CD4-positive, alpha-beta T cell (primary cell): ENCODE measurements at places on chromosomes 1 and 21.

GRCh38 chr1:191876631-191877030 is 281.6 kb upstream of the RGS18 start:
- H3K27ac ChIP-seq: no peak overlapping the region
- H3K4me1 ChIP-seq: no peaks in the 10 kb centered on the region
- H3K27me3 ChIP-seq: no peaks in the 10 kb centered on the region

- H3K4me3 ChIP-seq: no peak overlapping the region
- no peaks in the 10 kb centered on the region for H3K4me1 ChIP-seq
Measured at GRCh38 chr21:28949318-28949717, 43.4 kb downstream of the LTN1 start.

- peaks cover 6% of the 10 kb centered on the region for H3K4me1 ChIP-seq
- H3K36me3 ChIP-seq: no peaks in the 10 kb centered on the region
- no peak overlapping the region for H3K4me3 ChIP-seq
- H3K27ac ChIP-seq: no peak overlapping the region
- DNase-seq: no peak
- no peaks in the 10 kb centered on the region for H3K27me3 ChIP-seq
Measured at GRCh38 chr1:240465531-240465940, 146.4 kb downstream of the GREM2 start.

DNA sequence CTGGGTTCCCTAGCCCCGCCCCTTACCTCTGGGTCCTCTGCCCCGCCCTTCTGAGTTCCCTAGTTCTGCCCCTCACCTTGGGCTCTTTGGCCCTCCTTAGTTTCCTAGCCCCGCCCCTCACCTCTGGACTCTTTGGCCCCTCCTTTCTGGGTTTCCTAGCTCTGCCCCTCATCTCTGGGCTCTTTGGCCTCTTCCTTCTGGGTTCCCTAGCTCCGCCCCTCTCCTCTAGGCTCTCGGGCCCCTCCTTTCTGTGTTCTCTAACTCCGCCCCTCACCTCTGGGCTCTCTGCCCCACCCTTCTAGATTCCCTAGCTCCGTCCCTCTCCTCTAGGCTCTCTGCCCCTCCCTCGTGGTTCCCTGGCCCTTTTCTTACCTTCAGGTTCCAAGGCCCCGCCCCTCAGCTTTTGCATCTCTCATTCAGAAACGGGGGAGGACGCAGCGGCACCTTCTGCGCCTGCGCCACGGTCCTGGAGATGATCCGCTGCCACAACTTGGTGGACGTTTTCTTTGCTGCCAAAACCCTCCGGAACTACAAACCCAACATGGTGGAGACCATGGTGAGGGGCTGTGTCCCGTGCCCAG is 88.5 kb downstream of the PTPRU start:
- H3K4me3 ChIP-seq: no peak overlapping the region
- no peaks in the 10 kb centered on the region for H3K36me3 ChIP-seq
- H3K27me3 ChIP-seq: peaks cover under 1% of the 10 kb centered on the region
- DNase-seq: no peak

DNA sequence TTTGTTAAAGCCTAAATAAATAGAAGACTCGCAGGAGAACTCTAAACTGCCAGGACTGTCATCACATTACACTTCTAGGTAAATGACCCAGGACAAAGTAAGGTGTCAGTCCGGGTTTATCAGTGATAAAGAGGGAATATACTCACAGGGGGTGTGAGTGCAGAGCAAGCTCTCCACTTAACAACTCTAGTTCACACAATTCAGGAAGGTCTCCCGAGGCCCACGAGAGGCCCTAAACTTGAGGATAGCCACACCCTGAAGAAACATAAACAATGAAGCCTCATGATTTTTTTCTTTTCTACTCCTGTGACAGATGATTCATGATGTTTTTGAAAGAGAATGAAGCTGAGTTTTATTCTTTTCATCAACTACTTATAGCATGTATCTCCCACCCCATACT is 65.6 kb upstream of the EXO1 start:
- H3K27ac ChIP-seq: no peak overlapping the region
- H3K4me1 ChIP-seq: no peaks in the 10 kb centered on the region
- H3K36me3 ChIP-seq: no peaks in the 10 kb centered on the region
- DNase-seq: no peak

- peaks cover 4% of the 10 kb centered on the region for H3K36me3 ChIP-seq
- peaks cover 51% of the 10 kb centered on the region for H3K4me1 ChIP-seq
- no peaks in the 10 kb centered on the region for H3K27me3 ChIP-seq
- no peak overlapping the region for H3K4me3 ChIP-seq
- H3K27ac ChIP-seq: no peak overlapping the region
Measured at GRCh38 chr1:25795211-25795610, 4.8 kb upstream of the SELENON start.

DNA sequence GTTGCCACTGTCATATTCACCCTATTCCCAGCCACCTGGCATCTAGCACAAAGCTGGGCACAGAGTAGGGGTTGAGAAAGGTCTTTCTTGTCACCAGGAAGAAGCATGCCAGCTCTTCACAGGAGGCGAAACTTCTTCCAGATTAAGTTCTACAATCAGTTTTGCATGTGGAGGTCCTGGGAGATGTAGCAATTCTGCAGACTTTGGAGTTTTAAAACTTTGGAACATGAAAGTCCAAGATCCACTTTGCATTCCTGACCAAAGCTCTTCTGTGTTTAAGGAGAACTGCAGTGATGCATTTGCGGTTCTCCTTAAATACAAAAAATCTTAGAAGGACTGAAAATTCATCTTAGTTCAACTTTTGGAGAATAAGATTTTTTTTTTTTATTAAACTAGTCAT is 258.5 kb upstream of the USP24 start:
- no peak overlapping the region for H3K27ac ChIP-seq
- H3K36me3 ChIP-seq: no peaks in the 10 kb centered on the region
- peaks cover 7% of the 10 kb centered on the region for H3K27me3 ChIP-seq
- H3K4me1 ChIP-seq: no peaks in the 10 kb centered on the region
- DNase-seq: no peak

DNA sequence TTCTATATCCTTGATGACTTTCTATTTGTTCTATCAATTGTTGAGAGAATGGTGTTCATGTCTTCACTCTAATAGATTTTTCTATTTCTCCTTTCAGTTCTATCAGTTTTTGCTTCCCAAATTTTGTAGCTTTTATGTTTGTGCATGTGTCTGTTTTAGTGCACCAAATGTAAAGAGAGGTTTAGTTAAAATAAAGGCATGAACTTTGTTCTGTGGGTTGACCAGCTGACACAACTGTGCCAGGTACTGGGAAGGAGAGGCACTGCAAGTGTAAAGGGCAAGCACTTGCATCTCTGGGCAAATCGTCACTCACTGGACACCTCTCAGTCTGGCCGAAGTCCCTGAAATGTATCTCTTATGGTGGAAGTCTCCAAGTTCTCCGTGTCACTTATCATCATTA is 38.6 kb upstream of the ABCD3 start:
- no peak overlapping the region for H3K27ac ChIP-seq
- no peak for DNase-seq
- H3K27me3 ChIP-seq: no peaks in the 10 kb centered on the region
- no peaks in the 10 kb centered on the region for H3K36me3 ChIP-seq
- no peak overlapping the region for H3K4me3 ChIP-seq
- H3K4me1 ChIP-seq: peaks cover 5% of the 10 kb centered on the region

GRCh38 chr1:38093569-38094520 is 47.3 kb upstream of the POU3F1 start:
- DNase-seq: no peak
- H3K27me3 ChIP-seq: peaks cover 7% of the 10 kb centered on the region
- no peaks in the 10 kb centered on the region for H3K36me3 ChIP-seq
- H3K4me1 ChIP-seq: no peaks in the 10 kb centered on the region

DNA sequence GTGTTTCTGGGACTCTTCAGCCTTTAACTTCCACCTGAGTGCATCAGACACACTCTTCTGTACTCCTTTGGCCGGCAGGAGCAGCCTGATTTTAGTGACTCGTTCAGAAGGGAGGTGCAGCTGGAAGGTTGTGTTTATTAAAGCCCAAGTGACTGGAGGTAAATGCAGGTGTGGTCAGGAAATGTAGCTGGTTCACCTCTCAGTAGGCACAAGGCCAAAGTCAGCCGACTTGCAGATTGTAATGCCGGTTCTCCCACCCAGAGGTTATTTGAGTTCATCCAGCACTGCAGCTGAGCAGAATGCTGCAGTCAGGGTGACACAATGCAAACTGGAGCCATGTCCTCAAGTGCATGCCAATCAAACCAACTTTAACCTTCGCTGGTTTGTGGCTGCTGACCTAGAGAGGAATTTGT is 91.5 kb downstream of the SPATA46 start:
- no peaks in the 10 kb centered on the region for H3K4me1 ChIP-seq
- H3K36me3 ChIP-seq: no peaks in the 10 kb centered on the region
- H3K27me3 ChIP-seq: peaks cover 10% of the 10 kb centered on the region

GRCh38 chr1:162753001-162753658 is 37.4 kb upstream of the HSD17B7 start:
- no peaks in the 10 kb centered on the region for H3K27me3 ChIP-seq
- DNase-seq: no peak
- no peaks in the 10 kb centered on the region for H3K4me1 ChIP-seq
- H3K4me3 ChIP-seq: no peak overlapping the region

- H3K36me3 ChIP-seq: no peaks in the 10 kb centered on the region
- no peak overlapping the region for H3K4me3 ChIP-seq
- H3K4me1 ChIP-seq: no peaks in the 10 kb centered on the region
- DNase-seq: no peak
- H3K27ac ChIP-seq: no peak overlapping the region
- H3K27me3 ChIP-seq: peaks cover 8% of the 10 kb centered on the region
Measured at GRCh38 chr1:47663286-47663685, 225.4 kb downstream of the FOXD2 start.

DNA sequence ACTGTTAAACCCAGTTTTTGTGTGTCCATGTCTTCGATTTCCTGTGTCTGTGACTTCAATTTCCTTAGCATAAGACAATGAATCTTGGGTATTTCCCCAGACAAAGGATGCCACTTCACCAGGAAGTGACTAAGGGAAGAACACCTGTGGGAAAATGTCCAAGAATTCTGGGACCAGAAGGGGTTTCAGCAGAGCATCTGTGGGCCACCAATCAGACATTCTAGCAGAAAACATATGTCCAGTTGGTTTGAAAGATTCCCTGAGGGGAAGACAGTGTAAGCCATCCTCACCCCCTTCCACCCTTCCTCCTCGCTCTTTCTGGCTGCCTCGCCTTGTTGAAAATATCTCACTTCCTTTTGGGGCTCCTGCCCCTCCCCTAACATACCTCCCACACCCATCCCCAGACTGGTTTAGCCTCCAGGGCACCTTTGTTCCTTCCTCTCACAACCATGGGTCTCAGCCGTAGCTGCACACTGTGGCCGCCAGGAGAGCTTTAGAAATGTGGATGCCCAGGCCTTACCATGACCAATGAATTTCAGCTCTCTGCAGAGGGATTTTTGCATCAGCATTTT is 25.5 kb upstream of the IFNAR1 start:
- H3K4me3 ChIP-seq: peak overlapping the region; percentile 6
- peaks cover 12% of the 10 kb centered on the region for H3K36me3 ChIP-seq
- peak; percentile 65 for DNase-seq
- peaks cover 39% of the 10 kb centered on the region for H3K4me1 ChIP-seq
- H3K27ac ChIP-seq: peak overlapping the region; percentile 23
- no peaks in the 10 kb centered on the region for H3K27me3 ChIP-seq

DNA sequence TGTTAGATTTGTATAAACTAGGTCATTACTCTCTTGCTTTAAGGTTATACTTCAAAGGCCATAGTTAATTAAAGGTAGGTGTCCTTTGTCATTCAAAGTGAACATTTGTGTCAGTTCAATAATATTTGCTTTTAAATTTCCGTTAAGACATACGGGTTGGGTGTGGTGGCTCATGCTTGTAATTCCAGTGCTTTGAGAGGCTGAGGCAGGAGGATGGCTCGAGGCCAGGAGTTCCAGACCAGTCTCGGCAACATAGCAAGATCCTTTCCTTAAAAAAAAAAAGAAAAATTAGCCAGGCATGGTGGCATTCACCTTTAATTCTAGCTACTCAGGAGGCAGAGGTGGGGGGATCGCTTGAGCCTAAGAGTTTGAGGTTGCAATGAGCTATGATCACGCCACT is 80.4 kb downstream of the KIF26B start:
- H3K27me3 ChIP-seq: no peaks in the 10 kb centered on the region
- H3K36me3 ChIP-seq: no peaks in the 10 kb centered on the region
- DNase-seq: no peak

DNA sequence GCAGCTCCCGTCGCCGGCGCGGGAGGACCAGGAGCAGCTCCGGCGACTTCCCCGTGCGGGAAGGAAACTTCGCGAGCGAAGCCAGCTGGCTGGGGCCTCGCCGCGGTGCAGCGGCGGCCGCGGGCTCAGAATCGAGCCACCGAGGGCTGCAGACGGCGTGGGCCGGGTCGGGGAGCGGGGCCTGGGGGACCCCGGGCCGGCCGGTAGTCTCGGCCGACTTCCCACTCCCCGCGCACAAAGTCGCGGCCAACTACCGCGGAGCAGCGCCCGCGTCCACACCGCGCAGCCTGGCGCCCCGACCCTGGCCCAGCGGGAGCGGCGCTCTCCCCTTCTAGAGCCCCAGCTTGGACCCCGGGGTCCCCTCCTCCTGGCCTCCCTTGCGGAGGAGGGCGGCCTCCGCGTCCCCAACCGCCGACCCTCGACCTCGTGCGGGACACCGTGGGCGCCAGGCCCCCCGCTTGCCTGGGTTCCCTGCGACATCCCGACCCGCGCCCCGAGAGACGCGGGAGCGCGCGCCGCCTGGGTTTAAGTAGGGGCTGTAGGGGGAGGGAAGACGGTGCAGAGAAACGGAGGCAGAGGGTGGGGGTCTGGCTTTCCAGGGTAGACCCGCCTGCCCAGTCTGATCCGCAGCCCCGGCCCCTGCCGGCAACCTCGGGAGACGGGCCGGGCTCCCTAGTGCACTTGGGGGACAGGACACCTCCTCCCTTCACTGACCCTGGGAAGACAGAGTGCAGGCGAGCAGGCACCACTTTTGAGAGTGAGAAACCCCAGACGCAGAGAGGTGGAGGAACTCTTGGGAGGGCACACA is 4.7 kb downstream of the PRDM16 start:
- H3K4me3 ChIP-seq: no peak overlapping the region
- no peak overlapping the region for H3K27ac ChIP-seq
- peaks cover 31% of the 10 kb centered on the region for H3K27me3 ChIP-seq
- peaks cover 8% of the 10 kb centered on the region for H3K4me1 ChIP-seq
- no peaks in the 10 kb centered on the region for H3K36me3 ChIP-seq
- no peak for DNase-seq

- no peak for DNase-seq
- no peaks in the 10 kb centered on the region for H3K4me1 ChIP-seq
- no peak overlapping the region for H3K4me3 ChIP-seq
- H3K27me3 ChIP-seq: peaks cover 3% of the 10 kb centered on the region
- H3K36me3 ChIP-seq: no peaks in the 10 kb centered on the region
- H3K27ac ChIP-seq: no peak overlapping the region
Measured at GRCh38 chr1:11768821-11769220, 6.8 kb downstream of the C1orf167 start.

DNA sequence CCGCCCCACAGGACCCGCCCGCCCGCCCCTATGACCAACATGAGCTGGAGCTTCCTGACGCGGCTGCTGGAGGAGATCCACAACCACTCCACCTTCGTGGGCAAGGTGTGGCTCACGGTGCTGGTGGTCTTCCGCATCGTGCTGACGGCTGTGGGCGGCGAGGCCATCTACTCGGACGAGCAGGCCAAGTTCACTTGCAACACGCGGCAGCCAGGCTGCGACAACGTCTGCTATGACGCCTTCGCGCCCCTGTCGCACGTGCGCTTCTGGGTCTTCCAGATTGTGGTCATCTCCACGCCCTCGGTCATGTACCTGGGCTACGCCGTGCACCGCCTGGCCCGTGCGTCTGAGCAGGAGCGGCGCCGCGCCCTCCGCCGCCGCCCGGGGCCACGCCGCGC is 7.9 kb upstream of the IBA57 start:
- H3K27ac ChIP-seq: no peak overlapping the region
- peaks cover 31% of the 10 kb centered on the region for H3K4me1 ChIP-seq
- H3K27me3 ChIP-seq: no peaks in the 10 kb centered on the region
- DNase-seq: no peak
- no peak overlapping the region for H3K4me3 ChIP-seq

GRCh38 chr1:92872719-92873118 is 40.9 kb downstream of the RPL5 start:
- H3K4me1 ChIP-seq: no peaks in the 10 kb centered on the region
- peaks cover 22% of the 10 kb centered on the region for H3K36me3 ChIP-seq
- no peak overlapping the region for H3K4me3 ChIP-seq
- no peak overlapping the region for H3K27ac ChIP-seq
